Nephron progenitor cell (in vitro differentiated cells): ENCODE measurements at places on chromosomes 5 and 9.

DNA sequence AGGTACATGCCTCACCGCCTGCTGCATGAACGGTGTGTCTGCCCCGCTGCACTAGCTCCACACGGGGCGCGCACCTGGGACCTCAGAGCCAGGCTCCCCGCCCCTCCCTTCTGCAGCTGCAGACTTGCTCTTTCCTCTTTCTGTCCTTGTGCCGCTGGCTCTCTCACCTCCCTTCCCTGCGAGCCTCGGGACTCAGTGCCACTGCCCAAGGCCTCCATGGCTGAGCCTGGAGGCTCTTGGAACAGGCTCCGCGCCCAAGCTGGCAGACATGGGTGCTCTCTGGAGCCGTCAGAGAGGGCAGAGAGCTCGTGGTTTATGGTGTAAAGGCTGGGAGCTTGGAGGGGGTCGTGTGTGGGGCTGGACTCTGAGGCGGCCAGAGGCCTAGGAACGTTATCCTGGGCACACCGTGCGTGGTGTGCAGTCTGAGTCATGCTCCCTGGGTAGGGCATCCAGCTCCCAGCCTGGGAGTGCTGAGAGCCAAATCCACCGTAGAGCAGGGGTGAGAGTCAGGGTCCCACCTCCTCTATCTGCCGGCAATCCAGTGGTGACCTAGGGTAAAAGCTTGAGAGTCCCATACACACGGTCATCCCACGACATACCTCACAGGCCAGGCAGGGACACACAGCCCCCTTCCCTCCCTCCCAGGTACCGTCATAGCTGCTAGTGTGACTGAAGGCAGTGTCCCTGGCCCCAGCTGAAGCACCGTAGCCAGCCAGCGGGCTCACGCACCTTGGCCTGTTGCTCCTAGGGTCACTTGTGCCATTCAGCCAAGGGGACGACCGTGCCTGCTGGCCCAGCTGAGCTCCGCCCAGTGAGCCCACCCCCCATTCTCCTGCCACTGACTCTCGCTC is 22.4 kb downstream of the GOLGA2 start:
- DNase-seq, result no peak

DNA sequence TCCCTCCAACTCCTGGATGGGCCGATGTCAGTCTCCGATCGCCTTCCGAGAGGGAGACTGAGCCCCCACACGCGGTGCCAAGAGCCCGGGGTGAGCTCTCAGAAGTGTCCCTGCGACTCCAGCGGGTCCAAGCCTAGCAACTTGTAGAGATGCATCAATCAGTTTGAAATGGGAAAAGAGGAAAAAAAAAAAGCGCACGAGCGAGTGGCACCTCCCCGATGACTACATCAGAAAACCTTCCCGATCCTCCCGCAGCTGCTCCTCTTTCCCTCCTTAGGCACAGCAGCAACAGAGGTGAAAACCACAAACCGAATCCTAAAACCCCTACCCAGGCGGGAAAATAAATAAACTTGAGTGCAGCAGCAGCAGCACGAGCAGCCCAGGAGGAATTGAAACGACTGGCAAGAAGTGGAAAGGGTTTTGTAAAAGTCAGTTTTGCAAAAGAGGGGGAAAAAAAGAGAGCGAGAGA is 1.0 kb upstream of the EFNA5 start:
- no peak for DNase-seq

DNA sequence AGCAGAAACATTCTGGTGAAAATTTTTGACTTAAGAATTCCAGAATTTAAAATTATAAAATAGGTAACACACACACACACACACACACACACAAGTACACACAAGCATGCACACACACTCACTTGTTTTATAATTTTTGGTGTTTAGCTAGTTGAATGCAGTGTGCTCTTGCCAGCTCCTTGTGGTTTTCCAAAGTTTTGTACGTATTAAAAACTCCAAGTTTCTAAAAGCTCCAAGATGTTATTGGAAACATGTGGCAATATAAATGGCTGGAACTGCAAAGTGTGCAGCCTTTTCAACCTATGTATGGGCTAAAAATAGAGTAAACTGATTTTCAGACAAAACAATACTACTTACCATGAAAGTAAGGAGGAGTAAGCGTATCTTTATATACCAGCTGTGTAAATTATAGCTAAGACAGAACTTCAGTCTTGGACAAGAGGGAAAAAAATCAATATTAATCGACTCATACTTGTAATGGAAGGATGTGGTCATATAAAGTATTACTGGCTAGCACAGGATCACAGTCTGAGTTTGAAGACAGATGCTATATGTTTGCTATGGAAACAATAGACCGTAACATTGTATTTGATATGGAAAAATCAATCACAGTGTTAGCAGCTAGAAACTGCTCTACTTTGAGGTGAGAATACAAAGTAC is 727.1 kb upstream of the GRAMD2B start:
- DNase-seq, result no peak

- DNase-seq, result no peak
These were observed 48.9 kb downstream of the BOD1 start for GRCh38 chr5:173567548-173567947.

- DNase-seq, result no peak
These were observed 127.9 kb upstream of the TARS1 start for GRCh38 chr5:33312571-33313549.

GRCh38 chr9:88321764-88322163 is 66.5 kb upstream of the SPIN1 start:
- no peak for DNase-seq
